Fibroblast of skin of right quadriceps (primary cell): ENCODE measurements at places on chromosomes 2 and 18.

DNA sequence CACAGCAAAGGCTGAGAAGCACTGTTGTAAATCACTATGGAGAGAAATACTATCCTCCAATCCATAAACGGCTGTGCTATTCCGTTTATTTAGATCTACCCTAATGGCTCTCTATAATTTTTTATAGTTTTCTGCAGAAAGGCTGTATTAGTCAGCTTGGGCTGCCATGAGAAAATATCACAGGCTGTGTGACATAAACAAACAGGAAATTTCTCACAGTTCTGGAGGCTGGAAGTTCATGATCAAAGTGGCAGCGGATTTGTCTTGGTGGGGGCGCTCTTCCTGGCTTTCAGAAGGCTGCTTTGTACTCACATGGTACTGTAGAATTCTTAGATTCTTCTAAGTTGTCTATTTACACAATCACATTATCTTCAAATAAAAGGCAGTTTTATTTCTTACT, 44.1 kb downstream of the C1D start:
- DNase-seq: no peak

- DNase-seq: no peak
Observed at GRCh38 chr2:199011908-199012307, 445.8 kb downstream of the SATB2 start.

- DNase-seq: peak; percentile 11
Observed at GRCh38 chr2:234483568-234484251, 13.2 kb downstream of the ARL4C start.

DNA sequence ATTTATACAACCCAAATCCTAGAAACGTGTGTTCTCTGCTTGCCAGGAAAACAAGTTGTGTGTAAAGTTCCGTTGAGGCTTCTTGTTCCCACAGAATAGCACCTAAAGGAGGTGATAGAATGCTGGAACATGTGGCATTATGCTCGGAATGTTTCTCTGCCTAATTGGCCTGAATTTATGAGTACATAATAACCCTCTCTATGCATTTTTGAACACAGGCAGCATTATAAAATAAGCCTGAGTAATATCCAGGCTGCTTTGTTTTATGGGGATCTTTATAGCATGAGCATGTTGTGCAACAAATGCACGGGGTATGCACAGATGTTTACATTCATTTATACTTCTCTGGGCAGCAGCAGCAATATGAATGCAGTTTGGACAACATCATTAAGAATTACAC, 385.7 kb downstream of the MBD2 start:
- peak; percentile 65 for DNase-seq

DNA sequence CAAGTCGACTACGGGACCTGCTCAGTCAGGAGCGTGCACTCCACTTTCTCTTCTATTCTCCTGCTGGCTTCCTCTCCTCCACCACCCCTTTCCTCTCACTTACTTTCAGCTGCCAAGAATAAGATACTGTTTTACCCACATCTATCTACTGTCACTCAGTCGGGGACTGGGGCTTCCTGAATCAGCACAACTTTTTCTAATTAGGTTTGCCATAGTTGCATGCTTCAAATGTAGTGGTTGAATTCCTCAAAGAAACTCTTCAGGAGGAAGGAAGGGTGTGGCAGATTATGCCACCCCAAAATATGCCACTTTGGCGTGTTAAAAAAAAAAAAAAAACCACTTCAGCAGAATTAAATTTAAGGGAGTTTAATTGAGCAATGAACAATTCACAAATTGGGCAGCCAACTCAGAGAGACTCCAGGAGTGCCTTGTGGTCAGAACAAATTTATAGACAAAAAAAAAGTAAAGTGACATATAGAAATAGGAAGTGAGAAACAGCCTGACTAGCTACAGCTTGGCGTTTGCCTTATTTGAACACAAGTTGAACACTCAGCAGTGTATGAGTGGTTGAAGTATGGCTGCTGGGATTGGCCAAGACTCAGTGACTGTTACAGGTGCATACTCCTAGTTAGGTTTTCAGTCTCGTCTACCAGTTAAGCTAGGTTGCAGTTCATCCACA, 32.5 kb upstream of the RMDN2 start:
- DNase-seq: no peak

- no peak for DNase-seq
Observed at GRCh38 chr2:72901426-72901825, 14.2 kb downstream of the SPR start.

- DNase-seq: no peak
Observed at GRCh38 chr18:54052259-54052658, 172.2 kb downstream of the MBD2 start.

DNA sequence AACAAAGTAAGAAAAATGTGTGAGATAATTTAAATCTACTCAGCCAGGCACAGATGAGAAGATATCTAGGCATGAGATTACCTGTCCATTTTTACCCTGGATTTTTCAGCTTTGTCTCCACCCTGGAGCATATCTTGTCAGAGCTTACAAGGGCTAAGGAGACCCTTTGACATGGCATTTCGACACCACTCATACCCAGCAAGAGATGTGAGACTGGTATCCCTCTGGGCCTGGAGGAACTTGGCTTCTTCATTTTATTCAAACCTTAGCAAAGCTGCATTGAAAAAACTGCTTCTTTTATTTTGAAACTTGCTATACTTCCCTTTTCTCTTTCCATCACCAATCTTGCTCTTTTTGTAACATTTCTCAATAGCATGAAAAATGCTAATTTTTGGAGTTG, 194.9 kb upstream of the HNMT start:
- DNase-seq: no peak

GRCh38 chr2:229726643-229727042, 12.3 kb upstream of the DNER start:
- DNase-seq: no peak

- no peak for DNase-seq
Observed at GRCh38 chr2:239594772-239595608, 194.2 kb upstream of the HDAC4 start.

- DNase-seq: peak; percentile 34
Observed at GRCh38 chr2:227864161-227864756, 7.2 kb upstream of the DAW1 start.

GRCh38 chr2:43370146-43370545, 143.7 kb upstream of the ZFP36L2 start:
- DNase-seq: no peak

DNA sequence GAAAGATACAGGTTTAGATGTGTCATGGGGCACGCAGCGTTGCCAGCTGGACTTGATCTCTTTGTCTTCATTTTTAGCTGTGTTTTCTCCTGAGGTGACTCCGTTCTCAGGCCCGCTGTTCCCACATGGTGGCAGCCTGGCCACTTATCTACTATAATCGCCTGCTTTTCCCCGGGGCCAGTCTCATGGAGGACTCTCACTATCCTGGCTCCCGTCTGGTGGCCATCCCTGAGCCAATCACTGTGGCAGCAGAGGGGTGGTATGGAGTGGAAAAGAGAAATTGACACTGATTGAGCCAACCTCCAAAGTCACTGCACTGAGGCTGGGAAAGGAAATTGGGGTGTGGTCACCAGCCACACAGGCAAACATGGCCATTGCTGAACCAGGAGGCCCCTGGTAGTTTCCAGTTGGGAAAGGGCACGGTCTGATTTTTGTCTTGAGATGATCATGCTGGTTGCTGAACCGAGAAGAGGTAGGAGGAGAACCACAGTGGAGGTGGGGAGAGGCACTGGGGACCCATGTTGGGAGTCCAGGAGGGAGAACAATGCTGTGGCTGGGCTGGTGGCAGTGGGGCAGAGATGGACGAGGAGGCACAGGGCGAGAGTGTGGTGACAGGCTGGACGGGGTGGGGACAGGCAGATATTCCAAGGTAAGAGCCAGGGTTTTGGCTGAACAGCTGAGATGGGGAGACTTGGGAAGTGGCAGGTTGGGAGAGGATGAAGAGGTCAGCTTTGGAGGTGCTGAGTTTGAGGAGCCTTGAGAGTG, 45.6 kb downstream of the KCNIP3 start:
- no peak for DNase-seq

DNA sequence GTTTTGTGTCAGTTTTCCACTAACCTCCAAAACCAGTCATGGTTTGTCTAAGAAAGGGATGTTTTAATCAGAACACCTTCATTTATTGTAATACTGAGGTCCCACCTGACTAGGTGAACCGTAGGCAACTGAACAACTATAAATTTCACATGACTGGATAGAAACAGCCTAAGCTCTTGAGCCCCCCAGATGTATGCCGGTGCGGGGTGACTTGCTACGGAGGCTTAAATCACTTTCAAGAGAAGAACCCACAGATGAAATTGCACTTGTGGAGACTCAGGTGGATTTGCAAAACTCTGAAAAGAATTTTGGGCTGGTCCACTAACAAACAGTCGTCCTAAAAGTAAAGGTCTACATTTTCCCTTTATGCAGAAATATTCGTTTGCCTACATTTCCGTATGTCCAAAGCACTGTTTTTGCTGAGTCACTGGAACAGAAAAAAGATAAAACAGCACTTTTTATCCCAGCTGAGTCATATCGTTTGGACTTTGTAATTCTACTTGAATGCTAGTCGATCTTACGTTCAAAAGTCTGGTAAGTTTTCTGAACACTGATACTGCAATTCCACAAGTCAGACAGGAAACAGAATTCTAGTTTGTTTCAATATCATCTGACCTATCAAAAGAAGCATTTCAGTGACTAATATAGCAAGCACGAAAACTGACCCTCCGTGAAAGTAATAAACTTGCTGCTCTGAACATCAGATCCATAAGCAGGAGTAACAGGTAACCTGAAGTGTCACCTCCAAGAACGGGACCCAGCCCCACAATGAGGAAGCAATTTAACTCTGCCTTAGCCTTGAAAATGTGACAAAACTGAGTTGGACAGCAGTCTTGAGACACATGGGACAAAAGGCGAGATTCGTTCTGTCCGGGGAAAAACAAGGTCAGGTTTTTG, 18.1 kb downstream of the ZNF516 start:
- DNase-seq: peak; percentile 90

- DNase-seq: peak; percentile 74
Observed at GRCh38 chr2:9613291-9613690, 17.5 kb downstream of the YWHAQ start.

- no peak for DNase-seq
Observed at GRCh38 chr2:12613137-12613835, 103.5 kb upstream of the TRIB2 start.

GRCh38 chr2:187577310-187577709, 23.1 kb upstream of the TFPI start:
- DNase-seq: no peak

DNA sequence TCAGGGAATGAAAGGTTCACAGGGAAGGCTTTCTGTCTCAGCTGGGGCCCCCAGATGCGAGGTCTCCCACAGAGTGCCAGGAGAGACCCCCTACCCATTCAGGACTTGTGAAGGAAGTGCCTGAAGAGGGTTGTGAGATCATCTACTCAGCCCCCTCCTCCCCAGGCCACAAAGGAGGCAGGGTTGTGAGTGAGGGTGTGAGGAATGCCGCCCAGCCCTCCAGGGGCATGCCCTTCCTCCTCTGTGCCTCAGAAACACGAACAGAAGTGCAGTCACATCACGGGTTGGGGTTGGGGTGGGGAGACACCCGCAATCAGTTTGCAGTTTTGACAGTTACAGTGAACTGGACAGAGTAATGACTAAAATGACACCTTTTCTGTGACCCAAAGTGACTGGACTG, 5.0 kb downstream of the MAL start:
- no peak for DNase-seq

DNA sequence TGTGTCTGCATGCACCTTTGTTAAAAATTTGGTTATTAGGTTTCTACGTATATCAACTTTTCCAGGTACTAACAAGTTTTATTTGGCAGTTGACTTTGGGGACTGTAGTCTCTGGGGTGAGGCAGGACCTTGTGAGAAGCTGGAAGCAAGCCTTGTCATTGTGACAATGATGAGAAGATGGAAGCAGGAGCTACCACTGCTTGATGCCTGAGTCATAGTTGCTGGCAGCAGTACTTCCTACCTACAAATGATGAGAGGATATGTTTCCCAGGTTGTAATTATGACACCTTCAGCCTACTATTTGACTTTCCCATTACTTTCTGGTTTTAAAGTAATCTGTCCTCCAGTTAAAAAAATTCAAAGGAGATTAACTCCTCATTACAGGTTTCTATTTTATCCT, 516.3 kb downstream of the NRXN1 start:
- no peak for DNase-seq

GRCh38 chr2:154329510-154329909, 369.0 kb upstream of the KCNJ3 start:
- no peak for DNase-seq

DNA sequence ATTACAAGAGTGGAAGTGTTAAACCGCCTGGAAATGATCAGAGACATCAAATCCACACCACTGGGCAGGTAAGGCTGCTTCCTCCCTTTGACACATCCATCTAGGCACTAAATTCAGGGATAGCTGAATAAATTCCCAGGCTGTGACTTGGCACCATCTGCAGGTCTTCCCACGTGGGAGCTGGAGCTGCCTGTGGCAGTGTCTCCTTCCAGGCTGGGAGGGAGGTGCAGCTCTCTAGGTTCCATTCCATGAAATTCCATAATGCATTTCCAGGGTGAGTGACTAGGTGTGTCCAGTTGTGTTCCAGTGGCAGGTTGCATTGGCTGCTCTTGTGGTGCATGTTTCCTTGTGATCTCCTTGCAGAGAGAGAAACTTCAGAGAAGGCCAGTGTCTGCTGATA, 188.9 kb upstream of the CXCR4 start:
- no peak for DNase-seq

DNA sequence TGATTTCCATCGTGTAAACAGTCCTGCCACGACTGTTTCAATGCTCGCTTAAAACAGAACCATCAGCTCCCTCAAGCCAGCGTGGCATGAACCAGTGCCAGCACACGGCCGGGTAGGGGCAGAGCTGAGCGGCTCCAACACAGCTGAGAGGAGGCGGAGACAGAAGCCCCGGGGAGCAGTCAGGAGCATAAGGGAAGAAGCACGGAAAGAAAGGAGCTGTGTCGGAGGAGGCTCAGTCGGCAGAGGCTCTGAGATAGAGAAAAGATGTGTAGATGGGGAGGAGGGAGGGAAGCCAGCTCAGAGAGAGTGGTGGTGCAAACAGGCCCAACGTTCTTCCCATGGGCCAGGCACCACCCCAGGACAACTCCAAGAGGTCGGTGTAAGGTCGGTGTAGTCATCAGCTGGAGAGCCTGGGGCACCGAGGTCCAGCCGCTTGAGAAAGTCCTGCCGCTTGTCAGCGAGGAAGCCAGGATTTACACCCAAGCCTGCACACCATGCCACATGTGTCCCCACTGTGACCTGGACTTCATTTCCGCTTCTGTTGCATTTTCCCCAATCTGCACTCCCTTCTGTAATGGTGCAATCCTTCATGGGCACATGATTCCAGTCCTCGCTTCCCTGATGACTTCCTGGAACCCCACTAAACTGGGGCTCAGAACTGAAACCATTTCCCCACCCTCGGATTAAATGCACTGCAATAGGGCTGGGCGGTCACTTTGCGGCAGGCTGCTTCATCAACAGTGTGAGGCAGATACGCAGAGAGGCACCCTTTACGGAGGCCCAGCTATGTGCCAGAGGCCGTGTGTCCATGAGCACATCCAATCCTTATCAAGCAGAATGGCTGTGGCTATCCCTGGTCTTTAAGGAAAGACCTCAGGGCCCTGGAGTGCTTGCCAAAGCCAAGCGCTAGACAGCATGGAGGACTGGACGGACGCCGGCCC, 43.5 kb downstream of the CYP27C1 start:
- DNase-seq: peak; percentile 47

DNA sequence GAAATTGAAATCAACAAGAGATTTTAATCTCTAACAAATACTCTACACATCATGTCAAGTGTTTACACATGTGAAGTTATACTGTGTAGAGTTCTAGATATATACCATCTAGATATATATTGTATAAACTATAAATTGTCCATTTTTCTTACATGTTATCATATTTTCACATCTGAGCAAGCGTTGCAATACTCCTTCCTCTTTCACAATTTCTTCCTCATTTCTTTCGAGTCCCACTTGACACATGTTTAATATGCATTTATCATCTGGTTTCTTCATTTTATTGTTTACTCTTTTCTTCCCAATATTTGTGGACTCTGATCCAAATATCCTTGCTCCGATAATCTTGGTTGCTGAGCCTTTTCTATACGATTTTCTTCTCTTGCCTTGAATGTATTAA, 50.2 kb downstream of the UNC80 start:
- no peak for DNase-seq
